ENCODE measurements at places on chromosomes 11 and 22.

DNA sequence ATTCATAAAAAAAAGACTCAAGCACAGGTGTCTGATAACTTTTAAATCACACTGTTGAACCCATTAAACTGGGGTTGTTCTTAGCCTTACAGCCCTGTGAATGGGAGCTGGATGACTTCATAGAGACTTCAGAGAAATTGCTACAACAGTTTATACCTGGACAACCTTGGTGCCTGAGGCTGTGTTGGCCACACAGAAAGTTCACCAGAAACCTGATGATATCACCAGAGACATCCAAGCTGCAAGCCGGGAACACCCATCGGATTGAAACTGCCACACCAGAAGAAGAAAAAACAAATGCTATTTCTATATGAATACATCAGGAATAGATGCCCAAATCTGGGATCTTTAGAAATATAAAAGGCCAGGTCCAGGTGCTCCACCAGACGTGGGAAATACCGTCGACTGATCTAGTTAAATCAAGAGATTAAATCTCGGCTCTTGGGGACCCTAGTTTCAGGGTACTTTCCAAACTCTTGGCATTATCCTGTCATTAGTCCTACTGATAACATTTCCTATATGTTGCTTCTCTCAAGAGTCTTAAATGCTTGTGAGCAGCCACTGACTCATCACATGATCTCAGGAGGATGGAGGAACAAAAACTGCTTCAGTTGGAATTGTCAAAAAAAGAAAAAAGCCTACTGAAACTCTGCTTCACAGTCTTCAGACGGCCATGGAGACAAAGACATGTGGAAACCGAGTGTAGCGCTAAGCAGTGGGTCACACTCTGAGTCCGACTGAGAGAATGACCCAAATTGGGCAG, 28.6 kb upstream of the APOL5 start:
- no peak for DNase-seq

DNA sequence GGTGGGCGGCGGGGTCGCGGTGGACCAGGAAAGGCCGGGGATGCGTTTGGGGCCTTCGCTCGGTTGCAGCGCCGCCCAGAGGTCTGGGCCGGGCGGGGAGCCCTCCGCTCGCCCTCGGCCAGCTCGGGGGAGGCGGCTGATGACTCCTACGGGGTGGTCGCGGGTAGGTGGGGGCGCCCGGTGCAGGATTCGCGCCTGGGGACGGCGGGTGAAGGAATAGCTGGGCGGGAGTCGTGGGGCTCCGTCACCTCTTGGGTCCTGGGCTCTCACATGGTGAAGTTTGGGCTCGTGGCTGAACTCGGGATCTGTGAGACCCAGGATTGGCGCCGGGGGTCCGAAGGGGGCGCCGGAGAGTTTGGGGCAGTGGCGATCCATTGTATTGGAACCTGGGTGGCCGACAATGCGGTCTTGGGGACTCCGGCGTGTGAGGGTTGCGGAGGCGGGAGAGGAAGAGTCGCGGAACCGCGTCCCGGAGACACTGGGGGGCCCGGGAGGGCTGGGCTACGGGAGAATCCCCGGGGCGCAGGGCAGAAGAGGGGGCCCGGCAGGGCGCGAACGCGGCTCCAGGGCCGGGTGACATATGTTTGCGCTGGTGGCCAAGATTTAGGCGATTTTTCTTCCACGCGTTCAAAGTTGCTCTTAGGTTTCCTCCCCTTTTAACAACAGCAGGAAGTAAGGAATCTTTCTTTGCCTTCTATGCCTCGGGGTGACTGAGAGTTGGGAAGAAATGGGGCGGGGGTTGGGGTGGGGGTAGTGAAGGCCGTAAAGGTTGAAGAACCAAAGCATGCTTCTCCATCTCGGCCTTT, 935 bp downstream of the QSER1 start:
- peak; percentile 47 for DNase-seq

DNA sequence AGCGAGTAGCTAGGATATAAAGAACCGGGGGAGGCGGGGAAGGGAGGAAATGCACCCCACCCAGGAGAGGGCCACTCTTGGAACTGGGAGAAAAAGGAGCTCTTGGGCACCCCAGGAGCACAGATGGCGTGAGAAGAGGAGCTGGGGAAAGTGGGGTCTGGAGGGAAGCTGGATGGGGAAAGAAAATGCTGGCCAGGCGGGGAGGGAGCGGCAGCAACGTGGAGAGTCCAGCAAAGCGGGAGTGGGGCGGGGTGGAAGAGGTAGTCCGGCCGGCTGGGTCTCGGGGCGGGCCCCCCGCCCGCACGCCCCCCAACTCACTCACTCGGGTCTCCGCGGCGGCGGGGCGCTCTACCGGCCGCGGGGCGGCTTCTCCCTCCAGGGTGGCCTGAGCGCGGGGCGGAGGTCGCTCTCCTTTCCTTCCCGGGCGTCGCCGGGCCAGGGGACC, 522 bp downstream of the TOB2 start:
- DNase-seq, result peak; percentile 7

DNA sequence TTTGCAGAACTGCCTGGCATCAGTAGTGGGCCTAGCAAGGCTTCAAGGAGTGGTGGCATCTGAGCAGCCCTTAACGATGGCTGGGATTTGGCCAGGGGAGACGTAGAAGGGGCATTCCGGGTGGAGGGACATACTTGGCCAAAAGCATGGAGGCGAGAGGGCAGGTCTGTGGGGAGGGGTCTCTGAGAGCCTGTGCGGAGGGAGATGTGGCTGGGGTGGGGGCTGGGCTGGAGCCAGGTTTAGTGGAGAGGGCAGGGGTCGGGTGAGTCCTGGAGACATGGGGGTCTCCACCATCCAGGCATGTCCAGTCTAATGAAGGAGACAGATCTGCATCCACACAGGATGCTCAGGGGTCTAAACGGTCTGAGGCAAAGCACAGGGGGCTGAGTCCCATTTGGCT, 34.4 kb upstream of the WNT11 start:
- DNase-seq, result no peak

DNA sequence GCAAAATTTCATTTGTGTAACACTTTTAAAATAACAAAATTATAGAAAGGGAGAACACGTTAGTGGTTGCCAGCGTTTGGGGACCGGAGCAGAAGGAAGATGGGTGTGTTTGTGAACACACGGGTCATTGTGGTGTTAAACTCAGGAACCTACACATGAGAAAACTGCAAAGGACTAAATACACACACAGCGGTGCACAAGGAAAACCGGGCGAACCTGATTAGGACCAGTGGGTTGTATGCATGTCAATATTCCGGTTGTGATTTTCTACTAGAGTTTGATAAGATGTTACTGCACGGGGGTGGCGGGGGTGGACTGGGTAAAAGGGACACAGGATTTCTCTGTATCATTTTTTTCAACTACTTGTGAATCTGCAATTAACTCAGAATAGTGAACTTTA, 351.2 kb downstream of the OPCML start:
- DNase-seq, result no peak

GRCh38 chr11:1076061-1076665, 1.5 kb downstream of the MUC2 start:
- no peak for DNase-seq

DNA sequence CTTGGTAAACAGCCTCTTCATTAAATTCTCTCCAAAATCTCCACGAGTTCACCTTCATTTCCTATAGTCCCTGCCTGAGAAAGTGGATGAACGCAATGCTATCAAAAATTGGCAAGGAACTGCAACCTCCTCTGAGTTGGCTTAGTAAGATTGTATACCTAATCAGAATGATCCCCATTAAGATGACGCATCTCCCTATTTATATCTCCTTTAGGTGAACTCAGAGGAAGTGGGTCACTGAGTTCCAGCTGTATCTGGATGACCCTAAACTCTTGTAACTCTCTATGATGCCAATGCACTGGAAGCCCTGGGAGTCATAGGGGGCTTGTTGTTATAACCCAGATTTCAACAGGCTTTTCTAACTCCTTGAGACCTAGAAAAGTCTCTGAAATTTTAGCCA, 48.2 kb downstream of the OR10A6 start:
- no peak for DNase-seq

GRCh38 chr11:15136166-15136565, 21.4 kb downstream of the INSC start:
- DNase-seq, result no peak

GRCh38 chr11:114775875-114776621, 97.7 kb downstream of the NXPE2 start:
- no peak for DNase-seq

DNA sequence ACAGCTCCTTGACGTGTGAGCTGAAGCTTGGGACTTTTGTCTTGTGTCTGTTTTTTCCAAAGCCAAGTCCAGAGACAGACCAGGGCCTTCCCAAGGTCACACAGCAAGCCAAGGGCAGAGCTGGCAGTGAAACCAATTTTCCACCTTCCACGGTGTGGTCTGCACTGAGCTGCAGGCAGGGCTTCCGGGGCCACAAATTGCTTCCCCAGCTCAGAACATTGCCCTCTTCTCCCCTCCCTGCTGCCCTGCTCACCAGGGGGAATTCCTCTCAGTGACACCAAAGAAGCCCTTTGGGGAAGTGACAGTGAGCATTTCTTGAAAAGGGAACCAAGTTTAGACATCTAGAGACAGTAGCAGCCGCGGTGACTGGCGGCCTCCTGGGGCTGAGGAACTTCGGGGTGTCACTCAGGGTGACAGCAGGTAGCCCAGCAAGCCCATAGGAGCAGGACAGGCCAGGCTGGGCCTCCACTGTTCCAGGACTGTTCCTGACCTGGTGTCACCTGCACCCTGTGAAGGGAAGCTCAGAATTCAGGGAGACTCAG, 9.2 kb downstream of the FXYD2 start:
- DNase-seq, result peak; percentile 70

DNA sequence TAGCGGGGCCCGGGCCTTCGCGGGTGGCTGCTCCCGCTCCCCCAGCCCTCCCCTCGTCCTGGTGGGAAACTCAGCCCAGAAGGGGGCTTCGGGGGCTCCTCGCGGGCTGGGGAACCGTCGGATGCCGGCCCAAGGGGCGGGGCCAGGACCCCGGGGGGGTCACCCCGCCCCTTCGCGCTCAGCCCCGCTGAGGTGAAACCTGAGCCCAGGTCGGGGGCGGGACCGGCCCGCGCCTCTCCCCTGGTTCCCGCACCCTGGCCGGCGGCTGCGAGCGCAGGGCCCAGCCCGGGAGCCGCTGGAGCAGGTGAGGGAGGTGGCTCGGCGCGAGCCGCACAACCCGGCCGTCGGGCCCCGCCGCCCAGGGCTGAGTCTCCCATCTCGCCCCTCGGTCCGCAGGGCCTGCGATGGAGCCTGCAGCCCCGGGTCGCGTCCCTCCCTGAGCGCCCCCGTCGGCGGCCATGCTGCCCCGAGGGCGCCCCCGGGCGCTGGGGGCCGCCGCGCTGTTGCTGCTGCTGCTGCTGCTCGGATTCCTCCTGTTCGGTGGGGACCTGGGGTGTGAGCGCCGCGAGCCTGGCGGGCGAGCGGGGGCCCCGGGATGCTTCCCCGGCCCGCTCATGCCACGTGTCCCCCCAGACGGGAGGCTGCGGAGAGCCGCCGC, at the start of gene LARGE2:
TSS of gene LARGE2 (plus strand) at position 232 of the 658 bp plus-strand sequence. CDS start at position 459, 227 bp downstream.
- DNase-seq, result no peak

- DNase-seq, result no peak
Observed at GRCh38 chr22:49196046-49196511, 631.6 kb downstream of the BRD1 start.

DNA sequence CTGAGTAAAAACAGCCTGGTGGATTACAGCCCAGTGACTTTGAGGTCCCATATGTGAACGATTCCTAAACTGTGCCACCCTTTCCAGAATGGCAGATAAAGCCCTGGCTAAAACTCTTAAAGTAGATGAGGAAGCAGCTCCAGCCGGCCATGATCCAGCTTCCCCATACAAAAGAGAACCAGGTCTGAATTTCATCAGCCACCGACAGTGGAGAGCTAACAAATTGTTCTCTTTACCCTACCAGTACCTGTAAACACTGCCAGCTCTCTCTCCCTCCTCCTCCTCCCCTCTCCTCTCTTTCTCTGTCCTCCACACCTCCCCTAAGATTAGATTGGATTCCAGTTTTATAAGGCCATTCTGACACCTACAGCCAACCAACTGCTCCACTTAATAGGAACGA, 176.9 kb downstream of the DSCAML1 start:
- no peak for DNase-seq

DNA sequence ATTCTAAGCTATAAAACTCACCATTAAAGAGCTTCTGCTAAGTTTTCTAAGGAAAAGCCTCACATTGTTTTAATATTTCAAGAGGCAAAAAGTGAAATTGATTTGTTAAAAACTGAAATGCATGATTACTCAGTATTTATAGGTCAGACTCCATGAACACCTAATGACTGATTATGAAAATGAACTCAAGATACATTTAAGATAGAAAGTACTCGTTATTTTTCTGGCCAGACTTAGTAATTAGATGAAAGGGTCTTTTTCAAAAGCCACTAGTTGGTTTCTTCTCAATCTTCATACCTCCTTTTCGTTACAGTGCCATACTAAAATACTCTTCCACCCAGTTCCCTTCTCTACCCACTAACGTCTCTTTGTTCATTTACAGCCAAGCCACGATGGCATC, 56.3 kb downstream of the VSIG10L2 start:
- no peak for DNase-seq

DNA sequence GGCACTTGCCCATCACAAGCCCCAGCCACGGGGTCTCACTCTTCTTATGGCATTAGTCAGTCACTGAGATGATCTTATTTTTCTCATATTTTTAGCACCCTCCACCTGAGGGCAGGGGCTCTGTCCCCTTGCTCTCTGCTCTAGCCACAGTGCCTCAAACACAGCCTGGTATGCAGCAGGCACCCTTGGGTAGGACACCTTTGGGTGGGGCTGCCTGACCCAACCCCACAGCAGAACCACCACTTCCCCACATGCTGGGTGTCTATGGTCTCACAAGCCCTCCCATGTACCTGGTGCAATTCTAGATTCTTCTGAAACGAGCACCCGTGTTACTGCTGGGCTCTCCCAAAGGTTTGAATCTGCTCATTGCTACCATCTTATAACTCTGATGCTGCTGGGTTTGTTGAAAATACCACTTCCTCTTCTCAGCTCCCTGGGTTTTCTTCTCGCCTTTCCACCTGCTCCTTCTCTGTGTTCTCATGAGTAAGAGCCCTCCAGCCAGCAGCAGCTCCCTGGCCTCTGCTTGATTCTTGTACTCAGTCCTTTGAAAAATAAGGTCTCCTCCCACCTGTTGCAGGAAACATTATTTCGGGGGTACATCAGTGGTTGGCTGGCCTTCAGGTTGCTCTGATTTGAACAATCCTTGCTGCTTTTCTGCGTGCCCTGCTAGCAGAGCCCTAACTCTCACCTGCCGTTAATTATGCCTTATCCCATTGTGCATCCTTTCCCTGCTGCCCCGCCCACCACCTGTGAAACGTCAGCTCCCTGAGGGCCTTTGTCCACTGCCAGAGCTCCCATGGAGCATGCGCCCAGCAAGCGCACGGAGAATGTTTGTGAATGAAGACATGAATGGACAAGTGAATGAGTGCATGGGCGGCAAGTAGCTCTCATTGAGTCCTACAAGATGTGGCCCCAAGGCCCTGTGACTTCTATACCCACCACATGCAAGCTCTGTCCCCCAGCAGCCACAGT, 1181.6 kb downstream of the TBC1D22A start:
- DNase-seq, result no peak

DNA sequence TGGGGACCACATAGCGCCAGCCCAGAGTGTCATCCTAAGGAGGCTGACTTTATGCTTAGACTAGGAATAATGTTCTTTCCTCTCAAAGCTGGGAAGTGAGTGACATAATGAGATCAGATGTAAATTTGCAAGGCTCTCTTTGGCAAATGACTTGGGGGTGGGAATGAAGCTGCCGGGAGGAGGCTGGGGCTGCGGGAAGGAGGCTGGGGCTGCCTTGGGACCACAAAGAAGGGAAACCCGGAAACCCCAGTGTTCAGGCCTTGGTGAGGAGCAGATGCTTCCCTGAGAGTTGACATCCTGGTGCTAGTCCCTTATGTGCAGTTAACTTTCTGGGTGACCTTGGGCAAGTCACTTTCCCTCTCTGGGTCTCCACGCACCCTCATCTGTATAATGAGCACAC, 182.0 kb downstream of the CHST1 start:
- no peak for DNase-seq

Measured in stimulated activated CD4-positive, alpha-beta T cell treated with anti-CD3 and anti-CD28 coated beads, Interleukin-4, amount 100 ng/mL, for 24 hours (primary cell).